ENCODE measurements at places on chromosomes 5 and 9.
A peak's percentile ranks its signal among the peaks of the same experiment; 100 is the strongest.

- no peak for DNase-seq
Measured at GRCh38 chr9:16720386-16720785, 150.1 kb downstream of the BNC2 start.

DNA sequence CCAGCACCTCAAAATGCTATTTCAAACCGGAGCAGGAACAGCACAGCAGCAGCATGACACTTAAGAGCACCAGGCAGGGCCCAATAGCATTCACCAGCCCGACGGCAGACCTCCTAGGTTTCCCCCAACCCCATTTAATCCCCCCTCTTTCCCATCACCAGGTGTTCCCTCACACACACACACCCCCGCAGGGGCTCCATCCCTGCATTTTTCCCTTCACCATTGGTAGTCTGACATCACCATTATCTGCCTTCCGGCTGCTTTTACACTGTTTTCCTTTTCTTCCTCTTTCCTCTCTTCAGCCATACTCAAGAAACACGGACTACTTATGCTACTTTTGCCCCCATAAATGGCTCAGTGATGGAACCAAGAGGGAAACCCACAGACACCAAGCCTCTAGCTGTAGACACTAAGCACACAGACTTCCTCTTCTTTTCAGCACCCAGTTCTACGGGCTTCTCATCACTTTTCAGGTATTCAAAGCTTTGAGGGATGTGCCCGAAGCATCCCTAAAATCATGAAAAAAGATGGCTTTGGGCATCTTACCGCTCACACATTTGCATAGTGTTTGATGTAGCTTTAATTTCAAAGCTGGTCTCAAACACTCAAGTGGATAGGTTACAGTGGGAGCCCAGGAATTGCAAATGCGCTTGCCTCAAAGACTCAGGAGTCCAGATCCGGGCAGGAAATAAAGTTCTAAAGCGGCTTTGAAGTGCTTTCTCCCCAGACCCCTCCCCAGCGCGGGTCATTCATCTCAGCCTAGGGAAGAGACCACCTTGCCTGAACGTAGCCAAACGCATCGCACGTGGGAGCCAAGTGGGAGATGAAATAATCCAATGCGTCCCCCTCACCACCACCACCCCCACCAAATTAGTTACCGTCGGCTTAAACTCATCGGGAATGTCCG lies 141.5 kb downstream of the TSSK1B start:
- DNase-seq, result peak; percentile 60

- DNase-seq, result no peak
Measured at GRCh38 chr5:135194573-135195269, 160.7 kb upstream of the PITX1 start.

DNA sequence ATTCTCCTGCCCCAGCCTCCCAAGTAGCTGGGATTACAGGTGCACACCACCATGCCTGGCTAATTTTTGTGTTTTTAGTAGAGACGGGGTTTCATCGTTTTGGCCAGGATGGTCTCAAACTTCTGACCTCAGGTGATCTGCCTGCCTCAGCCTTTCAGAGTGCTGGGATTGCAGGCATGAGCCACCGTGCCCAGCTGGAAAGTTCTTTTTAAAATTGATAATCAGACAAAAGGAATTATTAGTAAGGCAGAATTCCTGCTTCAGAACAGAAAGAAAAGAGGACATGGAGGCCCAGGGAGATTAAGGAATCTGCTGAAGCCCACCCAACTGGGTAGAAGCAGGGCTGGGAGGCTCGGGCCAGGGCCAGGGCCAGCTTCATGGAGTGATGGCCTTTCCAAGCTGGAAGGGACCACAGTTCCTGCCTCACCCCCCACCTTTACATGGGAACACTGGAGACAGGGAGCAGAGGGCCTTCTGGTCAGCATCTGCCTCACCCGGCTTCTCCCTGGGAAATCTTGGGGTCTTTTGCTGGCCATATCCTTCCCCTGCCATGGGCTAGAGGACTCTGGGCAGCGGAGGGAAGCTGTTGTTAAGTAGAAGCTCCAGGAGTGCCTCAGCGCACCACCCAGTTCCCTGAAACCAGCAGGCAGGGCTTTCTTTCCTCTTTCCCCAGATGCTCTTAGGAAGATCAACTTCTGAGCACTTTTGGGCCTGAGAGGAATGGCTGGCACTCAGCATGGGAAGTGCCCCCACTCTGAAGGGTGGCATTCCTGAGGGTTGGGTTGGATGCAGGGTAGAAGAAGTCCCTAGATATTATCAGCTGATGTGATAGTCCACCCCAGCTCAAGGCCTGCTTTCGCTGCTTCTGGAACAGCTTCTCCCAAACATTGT lies 70.1 kb downstream of the RGS3 start:
- DNase-seq, result no peak

DNA sequence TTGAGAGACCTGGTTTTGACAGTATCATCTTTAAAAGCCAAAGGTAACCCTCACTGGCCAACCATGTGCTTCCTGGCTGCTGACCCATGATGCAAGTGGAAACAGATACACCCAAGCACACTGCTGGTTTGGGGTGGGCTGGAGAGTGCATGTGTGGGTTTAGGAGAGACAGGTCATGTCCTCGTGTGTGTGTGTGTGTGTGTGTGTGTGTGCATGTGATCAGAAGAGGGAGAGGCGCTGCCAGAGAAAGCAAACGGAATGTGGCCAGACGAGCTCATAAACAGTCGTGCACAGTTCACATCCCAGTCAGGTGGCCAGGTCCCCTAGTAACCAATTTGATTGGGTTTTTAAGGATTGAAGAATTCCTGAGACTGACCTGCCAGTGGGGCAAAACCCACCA lies 112.8 kb upstream of the ICE1 start:
- DNase-seq, result no peak

- DNase-seq, result no peak
Measured at GRCh38 chr5:146877178-146877681, 1.3 kb downstream of the PPP2R2B start.

GRCh38 chr5:75356719-75357118 lies 19.7 kb downstream of the HMGCR start:
- no peak for DNase-seq

- DNase-seq, result no peak
Measured at GRCh38 chr5:84381502-84382362, 2.9 kb downstream of the EDIL3 start.

DNA sequence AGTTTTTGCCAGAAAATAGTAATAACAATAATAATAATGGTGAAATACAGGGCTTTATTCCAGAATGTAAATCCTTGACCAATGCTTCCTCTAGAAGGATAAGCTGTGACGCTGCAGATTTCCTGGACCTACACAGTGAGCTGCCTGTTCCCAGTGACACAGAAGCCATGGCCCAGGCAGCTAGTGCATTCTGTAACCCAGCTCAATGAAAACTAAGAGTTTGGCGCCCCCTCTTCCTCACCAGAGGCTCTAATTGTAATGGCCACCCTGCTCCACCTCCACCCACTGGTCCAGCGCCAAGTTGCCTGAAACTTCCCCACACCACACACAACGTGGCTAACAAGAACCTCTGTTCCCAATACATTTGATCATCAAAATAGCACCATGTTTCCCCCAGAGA lies 248.1 kb downstream of the CETN3 start:
- DNase-seq, result peak; percentile 72

DNA sequence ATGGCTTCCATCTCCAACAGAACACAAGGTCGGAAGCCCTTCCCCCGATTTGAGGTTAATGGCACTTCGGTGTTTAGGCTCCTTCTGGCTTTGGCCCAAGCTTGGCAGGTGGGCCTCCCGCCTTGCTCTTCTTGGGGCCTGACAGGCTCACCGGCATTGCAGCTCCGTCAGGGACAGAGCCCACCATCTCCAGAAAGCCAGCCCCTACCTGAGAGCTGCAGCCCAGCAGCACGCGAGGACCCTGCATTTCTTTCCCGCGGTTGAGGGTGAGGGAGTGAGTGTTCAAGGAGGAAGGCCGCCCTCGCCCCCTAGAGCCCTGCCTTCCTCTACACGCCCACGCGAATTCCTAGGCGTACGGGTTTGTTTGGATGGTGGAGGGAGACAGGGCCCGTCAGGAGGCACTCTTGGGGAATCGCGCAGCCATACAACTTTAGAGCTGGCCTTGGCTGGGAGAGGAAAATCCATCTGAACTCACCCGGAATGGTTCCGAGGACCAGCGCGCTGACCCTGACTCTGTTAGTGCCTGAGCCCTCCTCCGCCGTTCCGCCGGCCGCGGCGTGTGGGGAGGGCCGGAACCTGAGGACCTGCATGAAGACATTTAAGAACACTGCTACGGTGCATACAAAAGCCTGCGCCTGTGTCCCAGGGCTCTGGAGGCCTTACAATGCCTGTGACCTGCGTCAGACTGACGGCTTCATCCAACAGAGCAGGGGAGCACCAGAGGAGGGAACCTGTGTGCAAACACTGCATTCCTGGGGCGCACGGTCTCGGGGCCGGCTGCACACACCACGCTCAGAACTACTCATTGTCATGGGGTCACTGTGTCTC lies 73.8 kb downstream of the MRPL36 start:
- peak; percentile 46 for DNase-seq

DNA sequence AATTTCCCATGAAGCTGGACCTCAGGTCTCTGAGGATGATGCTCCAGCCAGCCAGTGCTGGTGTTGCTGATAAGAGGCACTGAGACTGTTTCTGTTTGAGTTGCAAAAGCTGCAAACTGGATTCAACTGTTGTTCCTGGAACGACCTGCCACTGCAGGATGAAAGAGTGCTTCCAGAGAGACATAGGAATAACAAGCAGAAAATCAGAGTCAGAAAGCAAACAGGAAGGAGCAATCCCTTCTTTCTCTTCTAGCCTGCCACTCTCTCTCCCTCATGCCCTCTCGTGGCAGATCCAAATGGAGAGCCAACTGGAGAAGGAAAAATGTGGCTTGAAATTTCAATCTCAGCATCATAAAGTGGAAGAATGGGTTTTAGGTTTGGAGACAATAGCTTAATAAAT lies 110.4 kb downstream of the STARD4 start:
- no peak for DNase-seq

DNA sequence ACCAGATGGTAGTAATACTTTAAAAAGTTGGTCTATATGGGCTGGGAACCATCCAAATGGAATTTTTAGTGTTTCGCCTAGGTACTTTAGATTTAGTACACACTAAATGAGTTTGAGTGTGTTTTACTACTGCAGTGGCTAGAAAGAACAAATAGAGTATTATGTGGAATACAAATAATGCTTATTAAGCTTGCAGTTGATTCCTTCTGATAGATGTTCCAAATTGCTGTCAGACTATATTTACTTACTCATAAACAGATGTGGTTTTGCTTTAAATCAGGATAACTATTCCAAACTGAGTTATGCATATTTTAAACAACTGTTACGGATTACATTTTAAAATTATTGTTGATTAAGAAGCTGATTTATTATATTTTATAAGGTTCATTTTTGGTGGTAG lies 103.3 kb downstream of the ZSWIM6 start:
- no peak for DNase-seq

GRCh38 chr5:66582499-66583165 lies 13.6 kb upstream of the MAST4 start:
- DNase-seq, result no peak

DNA sequence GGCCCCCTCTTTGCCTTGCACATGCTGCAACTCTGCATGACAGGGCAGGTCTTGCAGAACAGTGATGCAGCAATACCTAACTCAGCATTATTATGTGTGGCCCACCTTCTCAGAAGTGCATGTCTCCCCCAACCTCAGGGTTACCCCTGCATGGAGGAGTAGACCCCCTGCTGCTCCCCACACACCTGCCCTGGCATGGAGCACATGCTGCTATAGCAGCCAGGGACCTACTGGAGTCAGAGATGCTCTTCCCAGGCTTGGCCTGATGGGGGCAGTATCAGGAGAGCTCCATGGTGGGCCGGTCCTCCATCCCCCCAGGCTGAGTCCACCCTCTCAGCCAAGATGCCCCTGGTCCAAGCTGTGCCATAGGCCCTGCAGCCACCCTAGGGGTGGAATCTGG lies 13.2 kb upstream of the BOD1 start:
- peak; percentile 67 for DNase-seq
